ENCODE measurements at places on chromosomes 1 and 21.

- no peak for DNase-seq
Measured at GRCh38 chr1:31715873-31716220, 12.0 kb upstream of the COL16A1 start.

DNA sequence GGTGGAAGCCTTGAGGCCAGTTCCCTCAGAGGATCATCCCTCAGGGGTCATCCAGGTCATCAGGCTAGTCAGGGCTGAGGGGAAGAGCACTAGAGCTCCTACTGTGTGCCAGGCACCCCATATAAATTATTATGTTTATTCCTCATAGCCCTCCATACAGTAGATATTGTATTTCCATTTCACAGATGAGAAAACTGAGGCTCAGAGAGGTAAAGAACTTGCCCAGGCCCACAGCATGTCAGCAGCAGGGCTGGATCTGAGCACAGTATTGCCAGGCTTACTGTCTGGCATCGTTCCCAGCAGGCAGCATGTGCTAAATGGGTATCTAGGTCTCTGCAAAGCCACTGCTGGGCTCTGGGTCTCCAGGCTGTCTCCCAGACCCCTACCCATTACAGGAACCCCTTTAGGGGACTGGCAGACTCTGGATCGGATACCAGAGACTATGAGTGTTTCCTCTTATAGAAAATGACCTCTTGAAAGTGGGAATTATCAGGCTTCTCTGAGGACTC lies 153.3 kb downstream of the PTPRU start:
- no peak for DNase-seq

GRCh38 chr1:167289075-167289442 lies 68.4 kb downstream of the POU2F1 start:
- DNase-seq: no peak

GRCh38 chr1:226627924-226628611 lies 79.5 kb downstream of the STUM start:
- DNase-seq: no peak

DNA sequence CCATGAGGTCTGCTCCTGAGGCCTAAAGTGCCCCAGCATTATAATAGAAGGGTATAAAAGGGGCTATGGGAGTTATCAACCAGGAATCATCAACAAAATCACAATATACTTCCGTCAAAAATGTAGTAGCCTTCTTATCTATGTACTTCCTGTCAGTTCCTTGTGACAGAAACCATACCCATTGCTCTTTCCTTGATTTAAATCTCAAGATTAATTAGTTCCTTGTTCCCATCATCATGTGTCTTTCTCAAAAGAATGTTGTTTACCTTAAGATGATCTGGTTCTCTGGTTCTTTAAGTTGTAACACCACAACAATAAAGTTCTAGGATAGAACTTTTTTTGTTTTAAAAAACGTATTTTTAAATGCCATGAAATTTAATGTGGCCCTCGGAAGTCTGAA lies 833.3 kb downstream of the LTN1 start:
- no peak for DNase-seq

GRCh38 chr1:247487057-247487456 lies 29.2 kb upstream of the OR2B11 start:
- DNase-seq: no peak

DNA sequence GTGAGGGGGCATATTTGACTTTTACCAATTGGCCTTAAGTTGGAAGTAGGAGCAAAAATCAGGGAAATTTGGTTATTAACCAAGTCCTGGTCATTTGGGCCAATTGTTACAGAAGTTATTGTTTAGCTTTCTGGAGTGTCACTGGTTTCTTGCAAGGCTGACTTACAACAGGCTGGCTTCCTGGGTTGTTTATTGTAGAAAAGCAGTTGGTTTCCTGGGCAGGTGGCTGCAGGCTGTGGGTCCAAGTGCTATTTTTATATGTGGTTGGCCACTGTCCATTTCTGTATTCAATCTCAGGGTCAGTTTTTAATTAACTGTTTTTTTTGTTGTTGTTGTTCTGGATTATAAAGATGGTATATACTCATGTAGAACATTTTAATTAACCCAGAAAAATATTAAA lies 174.1 kb downstream of the KCNJ6 start:
- no peak for DNase-seq

DNA sequence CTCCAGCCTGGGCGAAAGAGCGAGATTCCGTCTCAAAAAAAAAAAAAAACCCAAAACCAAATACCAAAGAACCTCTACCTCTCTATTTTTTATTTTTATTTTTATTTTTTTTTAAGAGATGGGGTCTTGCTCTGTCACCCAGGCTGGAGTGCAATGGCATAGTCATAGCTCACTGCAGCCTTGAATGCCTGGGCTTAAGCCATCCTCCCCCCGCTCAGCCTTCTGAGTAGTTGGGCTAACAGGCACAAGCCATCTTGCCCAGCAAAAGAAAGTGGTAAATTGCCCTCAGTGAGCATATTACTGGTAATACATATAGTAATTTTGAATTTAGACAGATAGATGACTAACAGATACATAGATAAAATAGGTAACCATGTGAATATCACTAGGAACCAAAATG lies 77.4 kb downstream of the ASH1L start:
- no peak for DNase-seq

DNA sequence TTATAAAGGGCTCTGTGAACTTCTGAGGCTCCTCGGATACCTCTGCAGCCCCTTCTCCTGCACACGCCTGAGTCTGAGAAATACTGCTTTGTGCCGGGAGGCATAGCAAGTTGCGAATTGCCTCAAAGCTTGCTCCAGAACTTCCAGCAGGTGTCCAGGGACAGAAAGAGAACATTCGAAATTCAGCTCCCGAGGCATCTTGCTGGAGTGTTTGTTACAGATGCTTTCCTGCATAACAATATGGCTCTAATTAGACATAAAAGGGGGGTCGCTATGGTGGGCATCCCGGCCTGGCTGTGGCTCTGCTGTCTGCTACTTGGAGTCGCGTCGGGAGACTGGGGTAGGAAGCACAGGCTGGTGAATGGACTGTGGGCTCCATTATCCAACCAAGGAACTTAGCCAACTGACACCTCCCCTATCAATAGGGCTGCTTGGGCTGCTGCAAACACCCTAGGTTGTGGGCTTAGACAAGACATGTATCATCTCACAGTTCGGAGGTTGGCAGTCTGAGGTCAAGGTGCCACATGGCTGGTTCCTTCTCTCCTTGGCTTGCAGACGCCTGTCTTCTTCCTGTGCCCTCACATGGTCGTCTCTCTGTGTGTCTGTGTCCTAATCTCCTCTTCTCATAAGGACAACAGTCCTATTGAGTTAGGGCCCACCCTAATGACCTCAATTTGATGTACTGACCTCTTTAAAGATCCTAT lies 607.0 kb downstream of the NPHP4 start:
- DNase-seq: no peak

GRCh38 chr1:17451731-17452130 lies 12.3 kb upstream of the RCC2 start:
- no peak for DNase-seq

GRCh38 chr1:54274448-54274847 lies 74.5 kb downstream of the MRPL37 start:
- no peak for DNase-seq

DNA sequence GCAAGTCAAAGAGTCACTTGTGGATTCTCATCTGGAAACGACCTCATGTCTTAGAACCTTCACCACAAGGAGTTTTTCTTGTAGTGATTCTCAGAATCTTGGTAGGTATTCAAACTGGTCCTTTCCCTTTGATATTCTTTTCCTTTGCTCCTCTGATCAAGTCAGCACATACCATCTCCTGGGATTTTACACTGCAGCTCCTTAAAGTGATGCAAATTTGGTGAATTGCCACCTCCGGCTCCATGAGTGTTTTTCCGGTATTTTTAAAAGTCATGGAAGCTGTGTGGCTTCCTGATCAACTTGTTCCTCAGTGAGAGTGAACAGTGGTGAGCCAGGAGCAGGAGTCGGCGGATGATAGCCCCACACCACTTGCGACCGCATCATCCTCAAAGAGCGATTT lies 182.1 kb upstream of the DAB1 start:
- DNase-seq: no peak

DNA sequence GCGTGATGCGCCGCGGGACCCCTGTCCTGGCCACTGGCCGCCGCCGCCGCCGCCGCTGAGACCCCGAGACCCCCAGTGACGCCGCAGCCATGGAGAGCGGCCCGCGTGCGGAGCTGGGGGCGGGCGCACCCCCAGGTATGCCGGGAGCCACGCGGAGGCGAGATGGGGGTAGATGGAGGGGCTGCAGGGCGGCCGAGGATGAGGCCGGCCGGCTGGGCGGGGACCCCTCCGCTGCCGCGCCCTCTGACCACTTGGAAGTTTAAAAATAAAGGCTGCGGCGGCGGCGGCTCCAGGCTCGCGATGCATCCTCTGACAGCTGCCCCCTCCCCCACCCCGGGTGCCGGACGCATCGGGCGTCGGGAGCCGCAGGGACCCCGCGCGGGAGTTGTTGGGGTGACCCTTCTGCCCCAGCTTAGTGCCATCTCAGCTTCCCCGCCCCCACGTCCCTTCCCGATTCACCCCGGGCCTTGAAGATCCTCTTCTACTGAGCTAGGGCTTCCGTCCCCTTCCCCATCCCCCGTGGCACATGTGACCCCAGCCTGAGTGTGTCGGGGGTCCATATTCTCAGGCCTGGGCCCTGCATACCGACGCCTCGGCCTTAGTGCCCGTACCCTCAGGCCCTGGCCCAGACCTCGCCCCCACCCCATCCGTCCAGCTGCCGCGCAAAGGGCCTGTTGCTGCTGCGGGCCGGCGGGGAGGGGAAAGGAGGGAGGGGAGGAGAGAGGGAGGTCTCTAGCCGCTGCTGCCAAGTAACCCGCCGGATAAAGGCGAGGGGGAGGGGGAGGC lies 562 bp downstream of the MAP7D1 start:
- peak; percentile 59 for DNase-seq

DNA sequence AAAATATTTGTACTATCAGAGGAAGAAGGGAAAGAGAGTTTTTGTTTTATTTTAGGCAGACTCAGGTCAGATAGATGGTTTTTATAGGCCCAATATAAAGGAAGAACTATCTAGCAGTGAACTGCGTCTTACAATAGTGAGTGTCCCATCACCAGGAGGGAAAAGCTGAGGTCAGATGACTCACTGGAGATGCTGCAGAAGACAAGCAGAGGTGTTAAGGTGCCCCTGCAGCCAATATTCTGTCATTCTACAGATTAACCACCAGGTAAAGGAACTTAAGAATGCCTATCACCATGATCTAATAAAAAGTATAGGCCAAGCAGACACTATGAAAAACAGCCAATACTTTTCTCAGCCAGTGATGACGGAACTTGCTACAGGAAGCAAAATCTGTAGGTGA lies 29.6 kb downstream of the IVNS1ABP start:
- DNase-seq: no peak

DNA sequence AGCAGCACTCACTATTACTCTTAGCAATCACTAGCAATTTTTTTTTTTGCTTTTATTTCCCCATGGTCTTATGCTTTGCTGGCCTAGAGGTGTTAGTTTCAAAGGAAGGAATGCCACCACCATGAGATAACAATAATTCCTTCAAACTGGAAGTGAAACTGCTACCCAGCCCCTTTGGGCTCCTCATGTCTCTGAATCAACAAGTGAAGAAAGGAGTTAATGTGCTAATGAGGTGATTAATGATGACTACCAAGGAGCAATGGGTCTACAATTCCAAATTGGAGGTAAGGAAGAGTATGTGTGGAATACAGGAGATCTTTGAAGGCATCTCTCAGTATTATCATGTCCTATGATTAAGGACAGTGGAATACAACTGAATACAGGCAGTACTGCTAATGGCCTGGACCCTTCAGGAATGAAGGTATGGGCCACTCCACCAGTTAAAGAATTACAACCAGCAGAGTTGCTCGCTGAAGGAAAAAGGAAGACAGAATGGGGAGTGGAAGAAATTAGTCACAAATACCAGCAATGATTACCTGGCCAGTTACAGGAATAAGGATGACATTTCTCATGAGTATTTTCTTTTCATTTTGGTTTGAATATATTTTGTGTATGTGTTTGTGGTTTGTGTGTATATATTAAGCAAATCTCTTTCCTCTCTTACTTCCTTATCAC lies 652.9 kb downstream of the ADGRL2 start:
- DNase-seq: no peak

GRCh38 chr1:203124546-203125317 lies 2.8 kb upstream of the ADORA1 start:
- DNase-seq: no peak

- DNase-seq: no peak
Measured at GRCh38 chr1:194870860-194871259, 1684.4 kb upstream of the B3GALT2 start.

GRCh38 chr1:186974774-186975181 lies 146.0 kb downstream of the PLA2G4A start:
- no peak for DNase-seq

GRCh38 chr1:221462345-221462744 lies 279.5 kb downstream of the DUSP10 start:
- DNase-seq: no peak

GRCh38 chr1:116360429-116361173 lies 12.4 kb upstream of the ATP1A1 start:
- DNase-seq: no peak

DNA sequence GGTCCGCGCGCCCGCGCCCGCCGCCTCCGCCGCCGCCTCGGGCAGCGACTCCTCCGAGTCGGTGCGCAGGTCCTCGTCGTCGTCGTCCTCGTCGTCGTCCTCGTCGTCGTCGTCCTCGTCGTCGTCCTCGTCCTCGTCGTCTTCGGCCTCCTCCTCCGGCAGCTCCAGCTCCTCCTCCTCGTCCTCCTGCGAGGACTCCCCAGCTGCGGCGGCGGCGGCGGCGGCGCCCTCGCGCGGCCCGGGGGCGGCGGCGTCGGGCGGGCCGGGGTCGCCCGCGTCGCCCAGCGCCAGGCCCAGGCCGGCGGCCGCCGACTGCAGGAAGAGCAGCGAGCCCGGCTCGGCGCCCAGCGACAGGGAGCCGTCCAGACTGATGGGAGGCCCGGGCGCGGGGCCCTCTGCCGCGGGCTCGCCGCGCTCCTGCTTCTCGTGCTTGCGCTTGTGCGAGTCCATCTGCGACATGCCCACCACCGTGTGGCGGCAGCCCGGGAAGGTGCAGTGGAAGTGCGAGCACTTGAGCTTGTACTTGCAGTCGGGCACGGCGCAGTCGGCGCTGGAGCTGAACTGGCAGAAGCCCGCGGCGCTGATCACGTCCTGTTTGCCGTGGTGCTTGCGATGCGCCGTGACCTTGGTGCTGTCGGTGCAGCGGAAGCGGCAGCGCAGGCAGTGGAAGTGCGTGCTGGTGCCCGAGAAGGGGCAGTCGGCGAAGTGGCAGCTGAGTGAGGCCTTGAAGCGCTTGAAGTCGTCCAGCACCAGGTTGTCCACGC lies 157.3 kb downstream of the CASZ1 start:
- no peak for DNase-seq

GRCh38 chr1:199403531-199404116 lies 623.9 kb upstream of the NR5A2 start:
- DNase-seq: no peak

- no peak for DNase-seq
Measured at GRCh38 chr1:182268669-182269068, 122.9 kb downstream of the GLUL start.

DNA sequence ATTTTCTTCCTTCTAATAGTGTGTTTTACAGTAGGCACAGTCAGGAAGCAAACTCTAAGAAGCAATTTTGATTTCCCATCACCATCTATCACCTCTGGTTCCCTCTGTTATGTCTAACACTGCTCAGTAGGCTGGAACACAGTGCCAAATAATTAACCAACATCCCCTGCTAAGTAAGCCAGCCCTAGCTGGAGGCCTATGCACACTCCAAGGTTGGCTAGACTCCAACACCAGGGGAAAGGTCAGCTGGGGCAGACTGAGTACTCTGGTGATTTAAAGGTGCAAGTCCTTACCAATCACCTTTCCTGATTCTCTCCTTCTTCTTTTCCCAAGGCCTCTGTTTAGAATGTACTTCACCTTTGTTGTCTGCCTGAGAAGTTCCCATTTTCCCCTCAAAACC lies 46.5 kb upstream of the BEND5 start:
- DNase-seq: no peak
